ENCODE measurements at places on chromosomes 4 and X.

DNA sequence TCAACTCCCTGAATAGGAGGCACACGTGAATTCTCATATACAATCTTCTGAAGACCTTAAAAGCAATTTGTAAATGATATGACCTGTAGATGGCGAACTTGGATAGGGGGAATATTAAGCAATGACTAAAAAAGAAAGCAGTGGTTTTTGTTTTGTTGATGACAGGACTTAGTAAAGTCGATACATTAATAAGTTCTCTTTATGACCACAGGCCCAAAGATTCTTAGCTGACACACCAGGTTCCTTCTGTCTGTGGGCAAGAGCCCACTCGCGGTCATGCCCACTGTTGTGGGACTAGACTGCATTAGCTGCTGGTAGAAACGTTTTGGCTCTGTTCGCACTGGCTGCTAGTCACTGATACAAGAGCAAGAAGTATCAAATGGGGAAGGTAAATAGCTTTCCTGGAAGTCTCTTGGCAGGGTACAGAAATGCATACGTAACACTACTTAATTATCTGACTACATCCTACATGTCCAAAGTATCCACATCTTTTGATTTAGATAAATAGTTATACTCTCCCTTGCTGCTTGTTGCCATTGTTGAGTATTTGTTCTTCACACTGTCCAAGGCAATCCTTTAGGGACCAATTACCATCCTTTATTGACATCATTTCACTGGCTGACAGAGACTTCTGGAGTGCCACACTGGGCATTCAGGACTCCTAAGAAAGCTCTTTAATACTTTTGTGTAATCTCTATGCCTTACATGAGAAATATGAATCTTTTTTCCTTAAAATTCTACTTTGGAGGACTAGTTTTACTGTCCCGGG is 31.0 kb downstream of the ALPK1 start:
- DNase-seq = no peak

DNA sequence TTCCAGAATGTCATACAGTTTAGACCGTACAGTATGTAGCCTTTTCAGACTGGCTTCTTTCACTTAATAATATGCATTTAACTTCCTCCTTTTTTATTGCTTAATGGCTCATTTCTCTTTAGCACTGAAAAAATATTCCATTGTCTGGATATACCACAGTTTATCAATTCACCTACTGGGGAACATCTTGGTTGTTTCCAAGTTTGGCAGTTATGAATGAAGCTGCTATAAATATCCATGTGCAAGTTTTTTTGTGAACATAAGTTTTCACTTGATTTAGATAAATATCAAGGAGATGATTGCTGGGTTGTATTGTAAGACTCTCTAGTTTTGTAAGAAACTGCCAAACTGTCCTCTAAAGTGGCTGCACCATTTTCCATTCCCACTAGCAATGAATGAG is 375.5 kb downstream of the PCDH18 start:
- no peak for DNase-seq

- peak; percentile 85 for DNase-seq
Observed at GRCh38 chrX:149938881-149939654, 777 bp upstream of the EOLA2 start.

DNA sequence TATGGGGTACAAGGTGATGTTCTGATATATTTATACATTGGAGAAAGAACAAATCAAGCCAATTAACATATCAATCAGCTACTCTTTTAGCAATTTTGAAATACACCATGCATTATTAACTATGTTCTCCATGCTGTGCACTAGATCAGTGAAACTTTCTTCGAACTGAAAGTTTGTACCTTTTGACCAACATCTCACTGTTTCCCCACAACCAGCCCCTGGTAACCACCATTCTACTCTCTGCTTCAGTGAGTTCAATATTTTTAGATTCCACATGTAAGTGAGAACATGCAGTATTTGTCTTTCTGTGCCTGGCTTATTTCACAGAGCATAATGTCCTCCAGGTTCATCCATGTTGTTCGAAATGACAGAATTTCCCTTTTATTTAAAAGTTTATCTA is 246.1 kb upstream of the VCX start:
- DNase-seq = no peak

DNA sequence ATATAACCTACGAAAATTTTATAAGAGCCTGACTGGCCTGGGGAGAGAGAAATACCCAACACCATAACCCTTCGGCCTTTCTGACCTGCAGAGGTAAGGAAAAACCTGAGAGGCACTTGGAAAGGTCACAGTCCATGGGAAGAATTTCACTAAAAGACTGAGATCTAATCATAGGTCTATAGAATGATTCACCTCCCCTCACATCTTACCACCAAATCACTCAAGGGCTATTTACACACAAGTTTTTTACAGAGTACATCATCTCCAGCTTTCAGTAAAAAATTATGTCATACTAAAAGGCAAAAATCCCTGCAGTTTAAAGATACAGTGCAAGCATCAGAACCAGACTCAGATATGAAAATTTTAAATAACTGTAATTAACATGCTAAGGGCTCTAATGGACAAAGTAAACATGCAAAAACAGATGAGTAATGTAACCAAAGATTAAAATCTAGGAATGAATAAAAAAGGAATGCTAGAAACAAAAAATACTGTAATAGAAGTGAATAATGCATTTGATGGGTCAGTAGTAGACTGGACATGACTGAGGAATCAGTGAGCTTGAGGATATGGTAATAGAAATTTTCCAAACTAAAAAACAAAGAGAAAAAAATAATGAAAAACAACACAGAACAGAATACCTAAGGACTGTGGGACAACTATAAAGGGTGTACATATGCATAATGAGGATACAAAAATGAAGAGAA is 32.1 kb upstream of the SLC16A2 start:
- DNase-seq = no peak

GRCh38 chr4:168163106-168163505 is 70.8 kb downstream of the ANXA10 start:
- no peak for DNase-seq

- DNase-seq = peak; percentile 1
Observed at GRCh38 chr4:128386761-128387599, 99.4 kb upstream of the PGRMC2 start.

- peak; percentile 34 for DNase-seq
Observed at GRCh38 chr4:147799986-147800555, 68.2 kb downstream of the ARHGAP10 start.

GRCh38 chrX:19347916-19348315 is 4.2 kb downstream of the PDHA1 start:
- no peak for DNase-seq

- DNase-seq = no peak
Observed at GRCh38 chr4:115219862-115220261, 106.4 kb upstream of the NDST4 start.

DNA sequence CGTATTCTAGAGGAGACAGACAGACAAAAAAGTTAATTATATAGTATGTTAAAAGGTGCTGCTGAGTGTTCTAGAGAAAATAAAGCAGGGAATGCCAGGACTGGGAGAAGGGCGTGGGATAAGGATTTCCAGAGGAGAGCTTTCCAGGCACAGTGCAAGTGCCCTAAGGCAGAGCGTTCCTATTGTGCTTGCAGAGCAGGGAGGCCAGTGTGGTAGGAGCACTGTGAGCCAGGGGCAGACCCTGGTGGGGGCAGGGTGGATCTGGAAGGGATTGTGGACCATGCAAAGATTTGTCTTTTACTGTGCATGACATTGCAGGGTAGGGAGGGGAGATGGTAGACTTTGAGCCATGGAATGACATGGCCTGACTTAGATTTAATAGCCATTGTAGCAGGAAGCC is 25.8 kb downstream of the EXOC1 start:
- DNase-seq = no peak

GRCh38 chr4:169484485-169484884 is 127.9 kb downstream of the NEK1 start:
- DNase-seq = no peak

GRCh38 chrX:95974096-95974470 is 710.6 kb upstream of the DIAPH2 start:
- no peak for DNase-seq

- no peak for DNase-seq
Observed at GRCh38 chrX:41391606-41392005, 55.5 kb upstream of the NYX start.

GRCh38 chrX:97045470-97045869 is 161.8 kb downstream of the RPA4 start:
- DNase-seq = no peak

DNA sequence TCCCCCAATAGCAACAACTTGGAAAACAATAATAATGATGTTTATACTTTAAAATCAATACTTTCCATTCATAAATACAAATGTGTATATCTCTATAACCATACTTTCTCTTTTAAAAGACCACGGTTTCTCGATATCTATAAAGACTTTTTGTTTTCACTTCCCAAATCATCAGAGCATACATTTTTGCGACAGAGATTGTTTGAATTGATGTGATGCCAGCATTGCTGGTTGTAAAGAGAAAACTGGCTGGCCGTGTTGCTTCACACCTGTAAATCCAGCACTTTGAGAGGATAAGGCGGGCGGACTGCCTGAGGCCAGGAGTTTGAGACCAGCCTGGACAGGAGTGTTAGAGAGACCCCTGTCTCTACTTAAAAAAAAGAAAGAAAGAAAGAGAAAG is 77.6 kb upstream of the ZNF518B start:
- no peak for DNase-seq

DNA sequence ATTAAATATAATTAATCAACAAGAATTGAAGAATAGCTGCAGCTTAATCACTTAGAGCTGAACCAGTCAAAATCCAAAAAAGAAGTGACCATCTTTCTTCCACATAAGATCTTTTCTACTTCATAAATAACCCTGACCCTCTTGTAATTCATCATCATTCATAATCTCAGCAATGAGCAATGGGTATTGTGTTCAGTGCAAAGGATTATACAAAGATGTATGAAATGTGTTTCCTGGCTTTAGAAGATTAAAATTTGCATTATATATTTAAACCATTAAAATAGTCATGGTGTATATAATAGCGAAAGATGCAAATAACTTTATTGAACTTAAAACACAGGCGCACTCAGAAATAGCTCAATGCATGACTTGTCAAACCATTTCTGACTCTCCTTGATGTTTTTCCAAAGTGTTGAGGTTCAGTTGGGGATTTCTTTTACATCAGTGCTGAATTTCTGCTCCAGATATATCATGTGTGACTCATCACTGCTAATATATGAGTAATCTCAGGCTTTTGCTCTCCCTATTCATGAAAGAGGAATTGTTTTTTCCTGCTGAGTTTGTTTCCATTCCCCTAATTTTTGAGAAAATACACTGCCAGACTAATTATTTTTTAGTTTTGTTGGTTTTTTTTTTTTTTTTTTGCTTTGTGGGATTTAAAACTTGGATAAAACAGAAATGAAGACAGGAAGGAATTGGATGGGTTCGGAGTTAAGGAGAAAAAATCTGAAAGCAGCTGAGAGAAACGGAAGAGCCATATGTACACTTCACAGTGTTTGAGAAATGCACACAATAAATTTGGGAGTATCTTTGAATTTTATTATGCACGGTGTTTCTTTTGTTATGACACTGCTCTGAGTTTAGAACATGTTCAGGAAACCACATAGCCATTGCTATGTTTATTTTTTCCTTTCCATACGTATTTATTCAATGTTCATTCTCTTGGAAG is 290.1 kb upstream of the PCDH7 start:
- DNase-seq = no peak

DNA sequence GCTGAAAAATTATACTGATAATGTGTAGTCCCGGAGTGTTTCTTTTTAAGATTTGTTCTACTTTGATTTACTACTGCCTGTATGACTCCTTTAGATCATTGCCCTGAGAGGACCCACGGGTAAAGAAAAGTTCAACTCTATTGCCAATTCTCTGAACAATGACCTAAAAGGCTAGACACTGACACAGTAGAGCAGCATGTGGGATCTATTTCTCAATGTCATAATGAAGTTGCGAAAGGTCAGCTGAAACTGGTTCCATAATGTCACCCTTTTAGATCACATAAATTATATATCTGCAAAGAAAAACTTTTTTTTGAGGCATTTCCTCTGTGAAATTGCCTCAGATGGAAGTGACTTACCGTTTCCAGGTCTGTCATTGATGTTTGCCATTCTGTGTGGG is 67.4 kb downstream of the GLRB start:
- DNase-seq = no peak

- peak; percentile 80 for DNase-seq
Observed at GRCh38 chrX:48917139-48918001, 1.5 kb downstream of the PIM2 start.

DNA sequence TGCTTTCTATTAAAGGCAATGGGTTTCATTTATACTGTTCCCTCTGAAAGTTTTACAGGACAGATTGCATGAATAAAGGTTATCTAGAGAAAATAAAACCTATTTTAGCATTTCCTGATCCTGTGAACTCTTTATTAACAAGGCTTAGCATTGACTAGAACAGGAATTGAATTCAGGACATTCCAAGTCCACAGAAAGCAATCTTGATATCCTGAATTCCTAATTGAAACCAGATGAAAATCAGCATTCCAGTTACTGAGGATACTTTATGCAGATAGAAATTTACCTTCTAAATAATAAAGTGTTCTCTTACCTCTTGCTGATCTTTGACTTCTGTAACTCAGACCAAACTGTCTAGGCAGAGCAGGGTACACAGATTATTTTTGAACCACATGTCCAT is 151.4 kb downstream of the ZNF518B start:
- no peak for DNase-seq

GRCh38 chrX:55839485-55839884 is 121.9 kb downstream of the RRAGB start:
- no peak for DNase-seq

GRCh38 chrX:107684956-107685385 is 56.7 kb downstream of the PRPS1 start:
- no peak for DNase-seq

DNA sequence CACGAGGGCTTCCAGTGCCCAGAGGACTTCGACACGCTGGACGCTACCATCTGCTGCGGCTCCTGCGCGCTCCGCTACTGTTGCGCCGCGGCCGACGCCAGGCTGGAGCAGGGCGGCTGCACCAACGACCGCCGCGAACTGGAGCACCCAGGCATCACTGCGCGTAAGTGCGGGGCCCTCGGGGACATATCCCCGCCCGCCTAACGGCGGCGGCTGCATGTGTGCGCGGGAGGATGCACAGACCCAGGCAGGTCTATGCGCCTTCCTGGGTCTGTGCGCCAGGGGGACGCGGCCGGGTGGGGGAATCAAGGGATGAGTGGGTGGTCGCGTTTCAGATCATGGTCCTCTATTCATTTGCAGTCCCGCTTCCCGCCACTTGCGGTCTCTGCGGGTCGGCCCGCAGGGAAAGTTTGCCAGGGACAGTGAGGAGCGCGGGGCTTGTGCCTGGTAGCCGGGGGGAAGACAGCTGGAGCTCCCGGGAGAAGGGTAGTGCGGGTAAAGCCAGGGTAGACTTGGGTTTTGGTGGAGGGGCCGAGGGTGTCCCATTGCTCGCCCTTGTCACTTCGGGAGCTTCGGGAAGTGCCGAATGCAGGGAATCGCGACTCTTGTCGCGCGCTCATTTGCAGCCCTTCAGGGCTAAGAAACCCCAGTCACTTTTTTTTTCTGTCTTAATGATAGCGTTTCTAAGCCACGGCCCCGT is 1.0 kb downstream of the SHISA3 start:
- DNase-seq = no peak

Data from CD4-positive, alpha-beta T cell (primary cell).